ENCODE measurements at places on chromosomes 12 and 14.

- no peak for DNase-seq
Measured at GRCh38 chr12:87952223-87952622, 77.0 kb downstream of the C12orf50 start.

GRCh38 chr12:5307065-5307464, 124.8 kb upstream of the NTF3 start:
- no peak for DNase-seq

DNA sequence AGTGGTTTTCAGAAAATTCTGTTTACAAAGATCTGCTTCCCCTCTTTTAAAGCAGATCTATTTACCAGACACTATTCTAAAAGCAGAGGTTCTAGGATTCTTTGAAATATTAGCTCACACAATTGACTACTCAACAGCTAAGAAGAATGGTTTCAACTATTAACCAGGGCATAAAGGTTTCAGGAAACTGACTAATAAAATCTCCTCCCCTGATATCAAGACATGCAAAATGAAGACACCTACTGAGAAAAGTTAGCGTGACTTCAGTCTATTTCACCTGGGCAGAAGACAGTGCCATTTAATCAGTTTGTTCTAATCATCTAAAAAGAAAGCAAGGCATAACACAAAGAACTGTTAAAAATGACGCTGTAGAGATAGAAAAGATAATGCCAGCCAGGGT, 22.2 kb downstream of the DAD1 start:
- no peak for DNase-seq

DNA sequence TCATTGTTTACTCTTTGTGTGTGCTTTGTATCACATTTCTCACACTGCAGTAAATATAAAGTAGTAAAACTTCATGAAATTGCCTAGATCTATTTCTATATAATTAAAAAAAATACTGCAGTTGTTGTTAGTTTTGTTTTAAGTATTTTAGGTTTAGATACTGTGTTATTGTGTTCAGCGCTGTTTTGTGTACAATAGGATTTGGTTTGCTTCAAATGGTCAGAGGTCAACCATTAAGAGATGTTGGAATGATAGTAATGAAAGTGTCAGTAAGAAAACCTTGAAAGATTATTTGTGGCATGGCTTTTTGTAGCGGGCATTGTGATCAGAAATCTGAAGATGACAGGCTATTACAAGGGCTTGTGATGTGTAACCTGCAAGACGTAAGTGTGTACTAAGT, 67.9 kb downstream of the RAD51B start:
- no peak for DNase-seq

DNA sequence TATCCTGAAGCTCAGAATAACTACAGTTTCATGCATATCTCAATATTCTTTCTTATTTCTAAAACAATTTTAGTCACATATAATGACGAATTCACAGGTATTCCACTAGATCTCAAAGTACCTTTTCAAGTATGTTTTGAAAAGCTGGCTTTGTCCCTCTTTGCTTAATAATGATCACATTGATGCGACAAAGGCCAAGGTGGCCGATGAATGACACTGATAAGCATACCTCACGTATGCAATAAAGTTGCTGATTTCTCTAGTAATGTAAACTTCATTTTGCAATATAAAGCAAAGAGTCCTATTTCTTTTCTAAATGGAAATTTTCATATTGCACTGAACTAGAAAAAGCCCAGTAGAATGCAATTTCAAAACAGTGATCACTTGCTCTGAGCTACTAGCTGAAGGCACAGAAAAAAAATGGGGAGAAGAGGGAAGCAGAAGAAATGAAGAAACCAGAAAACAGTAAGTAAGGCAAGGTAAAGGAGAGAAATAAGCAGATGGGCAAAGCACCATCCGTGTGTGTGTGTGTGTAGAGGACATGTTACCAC, 29.3 kb downstream of the FGD6 start:
- no peak for DNase-seq
